ENCODE measurements at places on chromosomes 7 and 10. TPM values are rescaled to one million over a fixed set of nuclear protein-coding genes. Genes with fewer than 3 reads are reported as not detected.

Gene HUS1
- total RNA-seq = 25.7 TPM

DNA sequence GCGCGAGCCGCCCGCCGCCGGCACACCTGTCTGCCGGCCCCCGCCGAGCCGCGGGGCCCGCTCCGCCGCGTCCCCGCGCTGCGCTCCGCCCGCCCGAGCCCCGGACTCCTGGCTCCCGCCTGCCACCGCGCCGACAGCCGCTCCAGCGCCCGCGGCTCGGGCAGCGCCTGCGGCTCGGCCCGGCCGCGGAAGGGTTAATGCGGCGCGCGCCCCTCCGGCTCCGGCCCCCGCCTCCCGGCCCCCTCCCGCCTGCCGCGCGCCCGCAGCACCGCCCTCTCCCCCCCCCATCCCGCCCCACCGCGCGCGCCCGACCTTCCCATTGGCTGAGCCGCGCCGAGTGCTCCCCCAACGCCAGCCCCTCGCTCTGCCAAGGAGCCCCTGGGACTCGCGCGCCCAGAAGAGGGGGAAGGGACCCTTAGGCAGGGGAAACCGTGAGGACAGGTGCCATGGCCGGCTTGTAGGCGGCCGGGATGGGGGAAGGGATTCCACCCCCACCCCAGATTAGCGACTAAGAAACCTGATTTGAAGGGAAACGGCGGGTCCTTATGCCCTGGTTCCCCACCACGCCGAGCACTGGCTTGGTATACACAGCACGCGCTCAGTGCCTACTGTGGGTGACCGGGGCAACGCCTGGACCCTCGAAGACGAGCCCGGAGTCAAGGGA is at the start of gene KCNH2:
KCNH2 (minus strand) TSS at position 196 of the 664 bp plus-strand sequence. CDS start 408 bp downstream, outside the sequence.
- H3K4me3 ChIP-seq = peak within 1 kb of the TSS; percentile 33
- DNase-seq = no peak
- H3K4me1 ChIP-seq = peaks cover 15% of the 10 kb centered on the region
- peak within 1 kb of the TSS; percentile 31 for H3K27ac ChIP-seq

DNA sequence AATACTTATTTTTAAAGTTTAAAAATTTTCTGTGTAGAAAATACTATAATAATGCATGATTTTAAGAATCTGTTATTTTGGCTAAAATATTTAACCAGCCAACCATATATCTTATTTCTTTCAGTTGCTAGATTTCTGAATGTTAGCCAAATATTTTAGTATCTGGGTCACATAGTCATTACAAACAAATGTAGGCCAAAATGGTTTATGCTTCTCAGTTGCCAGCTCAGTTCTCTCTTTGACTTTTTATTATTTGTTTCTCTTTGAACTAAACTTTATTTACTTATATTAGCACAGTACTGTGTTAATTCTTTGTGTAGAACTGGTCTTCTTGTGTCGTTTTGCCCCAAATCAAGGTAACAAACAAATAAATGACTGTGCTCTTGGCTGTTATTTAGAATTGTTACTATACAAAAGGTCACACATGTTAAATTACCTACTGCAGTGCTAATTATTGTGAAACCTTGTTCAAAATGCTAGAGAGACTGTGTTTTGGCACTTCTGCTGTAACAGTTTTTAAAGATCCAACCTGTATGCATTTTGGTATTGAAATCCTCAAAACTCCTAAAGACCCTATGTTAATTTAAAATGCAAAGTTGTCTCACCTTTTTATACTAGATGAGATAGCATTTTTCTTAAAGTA is 39.8 kb downstream of the ZEB1 start:
- DNase-seq = no peak
- peaks cover 8% of the 10 kb centered on the region for H3K36me3 ChIP-seq

GRCh38 chr10:76433161-76434005 is 1002.0 kb downstream of the LRMDA start:
- H3K4me3 ChIP-seq = no peak overlapping the region
- peaks cover 32% of the 10 kb centered on the region for H3K4me1 ChIP-seq
- H3K27ac ChIP-seq = peak overlapping the region; percentile 36
- H3K36me3 ChIP-seq = no peaks in the 10 kb centered on the region

- no peaks in the 10 kb centered on the region for H3K4me1 ChIP-seq
- DNase-seq = no peak
- H3K4me3 ChIP-seq = no peak overlapping the region
- H3K36me3 ChIP-seq = no peaks in the 10 kb centered on the region
Observed at GRCh38 chr7:18564779-18565178, 69.2 kb downstream of the HDAC9 start.

GRCh38 chr10:131127610-131128009 is 183.9 kb downstream of the TCERG1L start:
- H3K36me3 ChIP-seq = no peaks in the 10 kb centered on the region
- peaks cover 15% of the 10 kb centered on the region for H3K4me1 ChIP-seq
- H3K27ac ChIP-seq = no peak overlapping the region
- no peaks in the 10 kb centered on the region for H3K27me3 ChIP-seq

Gene APBB1IP
- 5.5 TPM for total RNA-seq

GRCh38 chr7:135361788-135362187 is 128.2 kb downstream of the STRA8 start:
- DNase-seq = no peak
- peaks cover 33% of the 10 kb centered on the region for H3K36me3 ChIP-seq
- no peak overlapping the region for H3K4me3 ChIP-seq
- no peak overlapping the region for H3K27ac ChIP-seq
- no peaks in the 10 kb centered on the region for H3K4me1 ChIP-seq

GRCh38 chr7:14630048-14630447 is 272.5 kb downstream of the DGKB start:
- H3K27me3 ChIP-seq = no peaks in the 10 kb centered on the region
- no peaks in the 10 kb centered on the region for H3K4me1 ChIP-seq
- DNase-seq = no peak
- H3K4me3 ChIP-seq = no peak overlapping the region
- no peaks in the 10 kb centered on the region for H3K36me3 ChIP-seq
- H3K27ac ChIP-seq = no peak overlapping the region

- no peaks in the 10 kb centered on the region for H3K27me3 ChIP-seq
- H3K4me1 ChIP-seq = peaks cover 43% of the 10 kb centered on the region
- peak overlapping the region; percentile 34 for H3K27ac ChIP-seq
- H3K36me3 ChIP-seq = no peaks in the 10 kb centered on the region
- no peak for DNase-seq
Observed at GRCh38 chr10:98296524-98296923, 28.5 kb upstream of the LOXL4 start.

DNA sequence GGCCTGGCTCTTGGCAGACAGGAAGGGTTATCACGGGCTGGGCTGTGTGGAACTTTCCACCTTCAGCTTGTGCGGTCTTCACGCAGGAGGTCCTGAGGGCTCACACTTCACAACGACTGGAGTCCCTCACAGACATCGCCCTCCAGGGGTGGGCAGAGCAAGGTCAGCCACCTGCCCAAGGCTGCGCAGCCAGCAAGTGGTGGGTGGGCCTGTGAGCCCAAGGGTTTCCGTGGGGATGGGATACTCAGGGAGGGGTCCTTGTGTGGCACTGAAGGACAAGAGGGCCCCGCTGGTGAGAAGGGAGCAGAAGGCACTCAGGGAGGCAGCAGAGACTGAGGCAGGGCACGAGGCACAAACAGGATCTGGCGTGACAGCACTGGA is 22.0 kb downstream of the PDIA4 start:
- H3K27me3 ChIP-seq = no peaks in the 10 kb centered on the region
- H3K4me3 ChIP-seq = no peak overlapping the region
- no peak overlapping the region for H3K27ac ChIP-seq
- peaks cover 28% of the 10 kb centered on the region for H3K36me3 ChIP-seq
- H3K4me1 ChIP-seq = no peaks in the 10 kb centered on the region

GRCh38 chr7:44073664-44074348 is 8.4 kb upstream of the PGAM2 start:
- DNase-seq = peak; percentile 55
- no peaks in the 10 kb centered on the region for H3K27me3 ChIP-seq
- peak overlapping the region; percentile 88 for H3K27ac ChIP-seq
- peak overlapping the region; percentile 8 for H3K4me3 ChIP-seq

Gene PIP4K2A
- total RNA-seq = 3.1 TPM

DNA sequence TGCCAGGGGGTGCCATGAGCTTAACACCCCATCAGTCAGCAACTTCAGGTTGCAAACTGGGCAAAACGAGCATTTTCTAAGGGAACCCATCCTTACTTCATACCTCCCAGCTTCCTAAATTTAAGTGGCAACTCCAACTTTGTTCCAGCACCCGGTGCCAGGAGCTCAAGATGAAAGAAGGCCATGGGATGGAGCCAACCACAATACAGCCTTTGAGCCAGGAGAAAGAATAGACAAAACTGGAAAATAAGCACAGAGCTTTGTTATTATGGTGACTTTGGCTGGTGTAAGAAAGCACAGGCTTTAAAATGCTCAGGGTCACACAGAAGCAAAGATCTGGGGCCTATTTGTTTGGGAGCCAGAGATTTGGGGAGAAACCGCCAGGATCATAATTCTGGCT is 388.7 kb upstream of the MGMT start:
- DNase-seq = no peak
- H3K27ac ChIP-seq = no peak overlapping the region
- no peaks in the 10 kb centered on the region for H3K36me3 ChIP-seq
- no peaks in the 10 kb centered on the region for H3K27me3 ChIP-seq

DNA sequence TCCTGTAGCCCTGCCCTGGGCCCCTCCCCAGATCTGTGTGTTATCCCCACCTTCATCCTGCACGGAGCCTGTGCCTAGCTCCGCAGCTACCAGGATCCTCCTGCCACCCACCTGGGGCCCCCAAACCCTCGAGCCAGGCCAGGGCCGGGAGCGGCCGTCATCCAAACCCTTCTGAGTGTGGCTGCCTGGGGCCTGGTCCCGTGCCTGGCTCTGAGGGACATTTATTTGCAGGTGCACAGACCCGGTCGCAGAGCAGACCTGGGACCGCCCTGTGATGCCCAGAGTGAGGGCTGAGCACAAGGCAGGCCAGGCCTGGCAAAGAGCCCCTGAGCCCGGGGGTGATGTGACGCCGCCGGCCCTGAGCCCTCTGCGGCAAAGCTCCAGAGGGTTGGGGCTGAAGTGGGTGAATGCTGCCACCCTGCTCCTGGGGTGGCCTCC is 27.4 kb upstream of the INPP5A start:
- H3K27me3 ChIP-seq = no peaks in the 10 kb centered on the region
- H3K4me3 ChIP-seq = no peak overlapping the region
- H3K4me1 ChIP-seq = peaks cover 29% of the 10 kb centered on the region
- H3K36me3 ChIP-seq = no peaks in the 10 kb centered on the region
- DNase-seq = no peak
- H3K27ac ChIP-seq = no peak overlapping the region

GRCh38 chr7:90958647-90959046 is 305.6 kb upstream of the FZD1 start:
- no peak overlapping the region for H3K4me3 ChIP-seq
- no peaks in the 10 kb centered on the region for H3K36me3 ChIP-seq
- no peak overlapping the region for H3K27ac ChIP-seq
- H3K27me3 ChIP-seq = no peaks in the 10 kb centered on the region
- no peaks in the 10 kb centered on the region for H3K4me1 ChIP-seq

- H3K4me1 ChIP-seq = no peaks in the 10 kb centered on the region
- H3K27ac ChIP-seq = no peak overlapping the region
- H3K27me3 ChIP-seq = no peaks in the 10 kb centered on the region
- no peak for DNase-seq
Observed at GRCh38 chr10:105969884-105970377, 1194.6 kb downstream of the SORCS1 start.

Gene MKI67
- 25.7 TPM for total RNA-seq

- no peak for DNase-seq
- no peaks in the 10 kb centered on the region for H3K36me3 ChIP-seq
- H3K27me3 ChIP-seq = no peaks in the 10 kb centered on the region
- H3K4me3 ChIP-seq = no peak overlapping the region
Observed at GRCh38 chr7:130998993-130999602, 265.1 kb upstream of the KLF14 start.

GRCh38 chr10:35089611-35090161 is 455 bp downstream of the CUL2 start:
- DNase-seq = no peak
- no peaks in the 10 kb centered on the region for H3K27me3 ChIP-seq
- H3K4me1 ChIP-seq = peaks cover 12% of the 10 kb centered on the region
- H3K36me3 ChIP-seq = no peaks in the 10 kb centered on the region
- peak overlapping the region; percentile 78 for H3K4me3 ChIP-seq
- H3K27ac ChIP-seq = peak overlapping the region; percentile 96

Gene DNAJC9
- 28.6 TPM for total RNA-seq

DNA sequence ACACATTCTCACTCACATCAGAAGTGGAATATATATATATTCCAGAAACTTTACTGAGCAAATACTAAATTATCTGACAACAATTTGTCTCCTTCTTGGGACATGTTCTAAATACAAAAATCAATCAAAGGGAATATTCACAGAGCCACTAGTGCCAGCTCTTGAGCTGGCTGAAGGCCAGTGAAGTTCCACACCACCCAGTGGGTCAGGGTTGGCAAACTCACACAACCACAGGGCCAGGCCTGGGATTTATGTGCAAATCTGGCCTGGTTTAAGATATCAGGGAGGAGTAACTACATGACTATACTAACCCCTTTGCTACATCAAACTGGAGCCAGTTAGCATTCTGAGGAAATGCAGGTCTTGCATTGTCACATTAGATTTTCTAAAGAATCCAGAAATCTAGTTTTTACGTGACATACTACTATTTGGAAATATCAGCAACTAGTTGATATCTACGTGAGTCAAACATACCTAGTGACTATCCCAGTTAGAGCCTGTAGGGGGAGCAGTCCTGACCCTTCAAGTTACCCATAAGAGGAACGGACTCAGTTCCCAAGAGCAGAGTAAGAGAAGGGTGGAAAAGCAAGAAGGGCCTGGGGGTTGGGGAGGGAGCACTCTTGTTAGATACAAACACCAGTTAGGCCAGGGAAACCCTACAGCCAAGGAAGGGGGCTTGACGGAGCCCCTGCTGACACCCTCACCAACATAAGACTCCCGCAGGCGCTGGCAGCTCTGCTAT is 600.4 kb downstream of the KCNMA1 start:
- no peak for DNase-seq
- H3K36me3 ChIP-seq = no peaks in the 10 kb centered on the region
- H3K27me3 ChIP-seq = no peaks in the 10 kb centered on the region
- no peak overlapping the region for H3K27ac ChIP-seq
- no peaks in the 10 kb centered on the region for H3K4me1 ChIP-seq

DNA sequence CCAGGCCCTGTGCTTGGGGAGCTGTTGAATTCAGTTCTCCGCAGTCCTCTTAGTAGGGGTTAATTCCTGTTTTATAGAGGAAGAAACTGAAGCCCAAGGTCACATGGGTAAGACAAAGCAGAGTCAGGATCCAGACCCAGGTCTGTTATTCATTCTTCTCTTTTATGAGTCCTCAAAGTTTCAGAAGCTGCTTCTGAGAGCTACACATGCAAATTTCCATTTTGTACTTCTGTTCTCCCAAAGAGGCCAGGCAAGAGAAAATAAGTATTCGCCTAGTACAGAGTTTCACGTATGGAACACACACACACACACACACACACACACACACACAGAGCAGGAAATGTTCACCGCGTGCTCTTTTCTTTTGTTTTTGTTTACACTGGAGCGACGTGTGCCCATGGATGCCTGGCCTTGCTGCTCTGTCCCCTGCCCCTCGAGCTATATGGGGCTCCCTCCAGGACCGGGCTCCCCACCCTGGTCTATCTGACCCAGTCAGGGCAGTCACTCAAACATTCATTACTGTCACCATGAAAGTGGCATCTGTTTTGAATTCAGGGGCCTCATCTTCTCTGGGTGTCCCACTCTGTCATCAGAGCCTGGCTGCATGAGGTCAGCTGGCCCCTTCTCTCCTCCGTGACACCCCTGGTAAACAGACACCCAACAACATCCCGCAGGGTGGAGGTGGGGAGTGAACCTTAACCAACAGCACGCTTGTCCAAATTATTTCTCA is 84.4 kb downstream of the TNS3 start:
- H3K4me3 ChIP-seq = no peak overlapping the region
- H3K36me3 ChIP-seq = no peaks in the 10 kb centered on the region
- H3K4me1 ChIP-seq = peaks cover 20% of the 10 kb centered on the region
